ENCODE measurements at places on chromosomes 1 and 21. TPM values are rescaled to one million over a fixed set of nuclear protein-coding genes. Genes with fewer than 3 reads are reported as not detected.
A peak's percentile ranks its signal among the peaks of the same experiment; 100 is the strongest.

GRCh38 chr1:201023517-201023902 lies at the start of gene KIF21B:
Gene KIF21B (minus strand): TSS chr1:201023714. CDS start chr1:201023383, 331 bp downstream.
- peaks cover 52% of the 10 kb centered on the region for H3K4me1 ChIP-seq
- peak within 1 kb of the TSS; percentile 99 for H3K4me3 ChIP-seq
- peak within 1 kb of the TSS; percentile 100 for H3K27ac ChIP-seq
- no peaks in the 10 kb centered on the region for H3K27me3 ChIP-seq
- peaks cover 20% of the 10 kb centered on the region for H3K36me3 ChIP-seq
- DNase-seq = peak; percentile 96

GRCh38 chr1:216422821-216423520 lies at the start of gene USH2A:
Gene USH2A (minus strand): TSS chr1:216423448. CDS start chr1:216422336, 1,112 bp downstream.
- H3K4me1 ChIP-seq = no peaks in the 10 kb centered on the region
- no peak within 1 kb of the TSS for H3K27ac ChIP-seq

DNA sequence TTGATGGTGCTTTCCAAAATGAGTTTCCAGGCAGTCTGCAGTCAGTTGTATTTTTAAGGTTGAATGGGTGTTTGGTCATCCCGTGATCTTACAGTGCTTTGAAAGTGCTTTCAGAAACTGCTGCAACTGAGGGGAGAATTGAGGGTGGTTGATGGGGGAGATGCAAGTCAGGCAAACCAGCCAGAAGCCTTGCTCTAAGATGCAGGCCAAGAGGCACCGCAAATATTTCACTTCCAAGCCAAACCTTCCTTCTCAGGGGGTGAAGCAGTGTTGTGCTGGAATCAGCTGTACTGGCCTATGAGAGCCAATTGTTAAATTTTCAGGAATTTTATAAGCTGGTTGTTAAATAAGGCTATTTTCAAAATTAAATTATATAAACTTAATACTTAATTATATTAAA lies 151.6 kb downstream of the KCNJ6 start:
- no peak overlapping the region for H3K4me3 ChIP-seq
- DNase-seq = no peak
- no peaks in the 10 kb centered on the region for H3K27me3 ChIP-seq
- no peaks in the 10 kb centered on the region for H3K4me1 ChIP-seq

The AIM2 gene
- 3.0 TPM for total RNA-seq

The SELE gene
- total RNA-seq = not detected

DNA sequence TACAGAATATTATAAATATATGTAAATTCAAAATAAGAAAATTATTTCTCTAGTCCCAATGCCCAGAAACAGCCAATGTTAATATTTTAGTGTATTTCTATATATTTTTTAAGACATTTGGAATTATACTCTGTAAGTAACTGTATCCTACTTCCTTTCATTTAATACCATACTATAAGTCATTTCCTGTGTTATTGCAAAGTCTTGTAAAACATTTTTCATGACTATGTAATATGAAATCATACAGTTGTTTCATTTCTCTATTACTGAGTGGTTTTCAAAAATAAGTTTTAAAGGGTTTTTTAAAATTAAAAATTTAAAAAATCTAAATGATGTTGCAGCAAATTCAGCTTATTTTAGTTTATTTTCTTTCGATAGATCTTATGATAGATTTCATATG lies 2.0 kb downstream of the RNASEL start:
- H3K27me3 ChIP-seq = peaks cover 3% of the 10 kb centered on the region
- H3K36me3 ChIP-seq = peaks cover 32% of the 10 kb centered on the region
- no peak overlapping the region for H3K27ac ChIP-seq
- H3K4me3 ChIP-seq = no peak overlapping the region
